NCI-H510A (cell line): ENCODE measurements at places on chromosomes 13 and 19.

- DNase-seq: no peak
These were observed 9.3 kb downstream of the FAM124A start for GRCh38 chr13:51231456-51231855.

DNA sequence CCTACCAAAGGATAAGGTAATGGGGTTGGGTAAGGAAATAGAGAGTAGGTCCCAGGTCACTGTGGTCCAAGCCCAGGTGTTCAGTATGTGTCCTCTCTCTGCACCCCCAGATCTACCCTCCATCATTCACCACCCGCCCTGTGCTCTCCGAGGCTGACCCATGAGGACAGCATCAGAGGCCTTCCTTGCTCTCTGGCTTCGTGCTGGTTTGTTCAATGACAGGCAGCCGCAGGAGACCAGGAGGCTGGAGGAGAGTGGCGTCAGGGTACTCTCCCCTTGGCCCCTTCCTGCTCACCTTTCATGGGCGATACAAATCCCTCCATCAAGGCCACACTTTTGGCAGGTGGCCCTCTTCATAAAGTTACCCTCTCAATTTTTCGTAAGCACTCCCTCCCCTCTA, 1.7 kb downstream of the TUBA3C start:
- no peak for DNase-seq

- no peak for DNase-seq
These were observed 16.3 kb downstream of the ZNF823 start for GRCh38 chr19:11722414-11722813.

DNA sequence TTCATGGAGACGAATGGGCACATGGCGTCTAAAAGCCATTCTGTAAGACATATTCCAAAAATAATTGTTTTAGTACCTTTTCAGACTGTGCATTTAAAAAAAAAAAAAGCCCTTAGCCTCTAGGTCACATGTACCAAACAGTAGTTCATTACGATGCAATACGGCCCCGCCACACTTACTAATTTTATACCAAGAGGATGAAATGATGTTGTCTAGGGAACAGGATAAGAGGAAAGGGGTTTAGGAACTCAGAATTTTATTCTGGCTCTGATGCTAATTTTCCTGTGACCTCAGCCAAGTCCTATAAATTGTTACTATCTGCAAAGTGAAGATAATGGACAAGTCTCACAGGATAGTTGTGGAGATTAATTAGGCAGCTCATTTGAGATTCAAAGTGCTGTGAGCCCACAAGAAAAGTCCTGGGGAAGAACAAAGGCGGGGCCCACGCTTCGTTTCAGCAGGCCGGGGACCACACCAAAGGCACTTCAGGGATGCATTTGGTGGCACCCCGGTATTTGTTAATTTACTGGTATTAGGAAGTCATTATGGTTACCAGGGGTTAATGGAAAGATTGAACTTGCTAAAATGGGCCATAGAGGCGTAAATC, 511.1 kb downstream of the IRS2 start:
- no peak for DNase-seq

- no peak for DNase-seq
These were observed 100.0 kb upstream of the RAP2A start for GRCh38 chr13:97333983-97334382.

DNA sequence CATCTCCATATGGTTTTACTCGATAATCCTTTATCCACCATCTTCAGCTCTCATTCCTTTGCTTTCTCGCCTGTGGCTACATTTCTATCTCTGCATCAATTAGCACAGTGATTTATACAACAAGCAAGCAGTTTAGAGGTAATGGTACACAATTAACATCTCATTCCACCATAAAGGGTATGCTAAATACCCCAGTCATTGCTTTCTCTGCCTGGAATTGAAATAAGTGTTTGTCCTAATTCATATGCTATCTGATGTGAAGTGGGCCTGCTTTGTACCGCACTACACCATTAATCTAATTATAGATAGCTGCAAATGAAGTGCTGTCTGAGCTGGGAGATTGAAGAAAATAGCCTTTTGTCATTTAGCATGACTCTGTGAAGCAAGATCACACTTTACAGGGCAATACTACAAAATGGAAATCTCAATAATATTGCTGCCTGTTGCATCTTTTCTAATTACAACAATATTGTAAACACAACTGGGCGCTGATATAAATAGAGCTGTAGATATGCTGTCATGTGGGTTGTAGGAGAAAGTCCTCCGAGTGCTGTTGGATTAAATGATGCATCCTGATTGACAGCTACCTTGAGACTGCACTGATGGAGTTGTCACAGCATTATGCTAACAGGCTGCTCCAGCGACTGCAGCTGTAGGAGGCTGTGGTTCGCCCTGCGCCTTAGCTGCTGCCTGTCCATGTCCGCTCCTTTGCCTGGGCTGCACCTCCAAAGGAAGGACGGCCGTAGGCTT, 78.2 kb downstream of the GGACT start:
- DNase-seq: no peak

- DNase-seq: no peak
These were observed 1.9 kb upstream of the GPI start for GRCh38 chr19:34363094-34363493.

DNA sequence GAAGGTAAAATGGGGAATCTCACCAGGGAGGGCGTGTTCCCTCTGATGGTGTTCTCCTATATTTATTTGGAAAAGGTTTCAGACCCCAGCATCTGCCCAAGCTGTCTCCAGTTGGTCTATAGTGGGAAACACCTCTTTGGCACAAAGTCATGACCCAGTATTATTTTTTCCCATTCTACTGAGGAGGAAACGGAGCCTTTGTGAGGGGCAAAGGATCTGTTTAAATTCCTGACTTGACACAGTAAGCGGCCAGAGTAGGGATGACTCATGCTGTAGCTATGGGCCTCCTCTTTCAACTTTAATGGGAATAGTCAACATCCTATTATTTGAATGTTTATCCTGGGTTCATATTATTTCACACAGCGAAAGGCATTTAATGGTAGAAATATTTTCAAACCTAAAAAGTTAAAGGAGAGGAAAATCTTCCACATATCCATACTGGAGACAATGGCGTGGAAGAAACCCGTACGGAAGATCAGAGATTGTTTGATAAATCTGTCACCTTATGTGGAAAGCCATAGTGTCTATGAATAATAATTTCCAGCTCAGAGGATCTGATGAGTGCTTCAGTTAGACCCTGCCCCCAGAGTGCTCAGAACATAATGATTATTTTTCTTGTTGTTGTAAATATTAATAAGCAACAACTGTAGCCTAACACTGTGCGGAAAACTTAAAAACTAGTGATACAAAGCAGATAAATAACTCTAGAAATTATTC, 126.0 kb downstream of the FOXO1 start:
- DNase-seq: no peak

GRCh38 chr13:99977334-99977911, 4.2 kb upstream of the ZIC2 start:
- no peak for DNase-seq

DNA sequence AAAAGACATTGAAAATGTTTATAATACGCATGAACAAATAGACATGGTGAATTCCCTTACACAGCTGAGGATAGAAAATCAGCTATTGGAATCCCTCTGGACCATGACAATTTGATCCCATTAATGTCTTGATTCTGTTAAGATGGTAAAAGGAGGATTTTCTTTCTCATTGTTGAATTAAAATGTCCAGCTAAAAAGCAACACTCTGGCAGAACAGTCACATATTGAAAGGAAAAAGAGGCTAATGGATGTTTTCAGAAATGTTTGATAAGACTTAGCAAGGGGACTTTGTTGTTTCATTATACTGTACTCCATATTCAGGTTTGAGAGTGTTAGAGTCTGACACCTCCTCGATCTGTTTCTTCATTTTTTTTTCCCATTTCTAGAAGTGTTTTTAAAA, 296.0 kb downstream of the OLFM4 start:
- no peak for DNase-seq

- no peak for DNase-seq
These were observed 2.1 kb upstream of the CCL25 start for GRCh38 chr19:8050274-8051096.

GRCh38 chr19:7200736-7201135, 93.5 kb downstream of the INSR start:
- no peak for DNase-seq

DNA sequence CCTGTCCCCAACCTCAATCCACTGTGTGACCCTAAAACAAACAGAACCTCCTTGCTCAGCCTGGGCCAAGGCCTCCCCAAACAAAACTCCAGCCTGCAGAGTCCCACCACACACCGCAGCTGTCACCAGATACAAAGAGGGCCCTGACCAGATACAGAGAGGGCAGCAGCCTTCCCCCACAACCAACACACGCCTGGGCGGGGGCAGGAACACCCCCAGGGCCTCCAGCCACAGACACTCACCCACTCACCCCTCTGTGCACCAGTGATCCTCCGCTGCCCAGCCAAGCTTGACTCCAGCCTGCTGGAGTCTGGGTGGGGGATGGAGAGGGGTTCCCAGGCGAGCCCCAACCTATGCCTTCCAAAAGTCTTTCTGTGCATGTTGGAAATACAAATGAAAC, 5.9 kb upstream of the CIRBP start:
- DNase-seq: no peak

GRCh38 chr13:101673360-101674105, 221.1 kb downstream of the ITGBL1 start:
- no peak for DNase-seq

- no peak for DNase-seq
These were observed 38.7 kb downstream of the C13orf46 start for GRCh38 chr13:113935001-113935844.

DNA sequence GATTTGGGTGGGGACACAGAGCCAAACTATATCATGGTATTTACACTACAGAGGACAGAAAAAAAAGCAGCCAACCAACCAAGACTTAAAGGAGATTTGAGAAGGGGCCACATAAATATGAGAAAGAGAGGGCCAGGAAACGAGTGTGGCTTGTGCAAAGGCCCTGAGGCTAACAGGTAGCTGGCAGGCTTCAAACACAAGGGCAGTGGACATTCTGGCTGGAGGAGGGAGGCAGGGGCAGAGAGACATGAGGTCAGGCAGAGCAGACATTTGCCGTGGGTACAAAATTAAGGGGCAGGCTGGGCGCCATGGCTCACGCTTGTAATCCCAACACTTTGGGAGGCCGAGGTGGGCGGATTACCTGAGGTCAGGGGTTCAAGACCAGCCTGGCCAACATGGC, 278.7 kb downstream of the FOXO1 start:
- no peak for DNase-seq

GRCh38 chr13:100533588-100534041, 55.0 kb downstream of the GGACT start:
- peak; percentile 17 for DNase-seq

- DNase-seq: no peak
These were observed 109.5 kb downstream of the COL4A1 start for GRCh38 chr13:110197471-110197870.

- no peak for DNase-seq
These were observed 23.8 kb downstream of the LRFN3 start for GRCh38 chr19:35959968-35960320.

DNA sequence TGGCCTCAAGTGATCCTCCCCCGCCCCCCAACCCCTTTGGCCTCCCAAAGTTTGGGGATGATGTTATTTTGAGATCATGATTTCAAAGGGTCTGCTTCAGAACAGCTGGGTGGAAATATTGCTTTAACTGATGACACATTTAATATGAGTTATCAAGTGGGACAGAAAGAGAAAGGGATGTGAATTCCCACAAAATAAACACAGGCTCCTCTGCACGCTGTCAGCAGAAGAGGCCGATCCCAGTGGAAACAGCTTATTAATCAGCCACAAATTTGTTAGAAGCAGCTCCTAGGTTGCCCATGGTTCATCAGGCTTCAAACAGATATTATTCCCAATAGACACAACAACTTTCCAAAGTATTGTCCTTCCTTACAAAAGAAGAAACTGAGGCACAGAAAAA, 4.7 kb downstream of the DCLK1 start:
- no peak for DNase-seq

- no peak for DNase-seq
These were observed 89.9 kb downstream of the CRYL1 start for GRCh38 chr13:20435616-20436368.

DNA sequence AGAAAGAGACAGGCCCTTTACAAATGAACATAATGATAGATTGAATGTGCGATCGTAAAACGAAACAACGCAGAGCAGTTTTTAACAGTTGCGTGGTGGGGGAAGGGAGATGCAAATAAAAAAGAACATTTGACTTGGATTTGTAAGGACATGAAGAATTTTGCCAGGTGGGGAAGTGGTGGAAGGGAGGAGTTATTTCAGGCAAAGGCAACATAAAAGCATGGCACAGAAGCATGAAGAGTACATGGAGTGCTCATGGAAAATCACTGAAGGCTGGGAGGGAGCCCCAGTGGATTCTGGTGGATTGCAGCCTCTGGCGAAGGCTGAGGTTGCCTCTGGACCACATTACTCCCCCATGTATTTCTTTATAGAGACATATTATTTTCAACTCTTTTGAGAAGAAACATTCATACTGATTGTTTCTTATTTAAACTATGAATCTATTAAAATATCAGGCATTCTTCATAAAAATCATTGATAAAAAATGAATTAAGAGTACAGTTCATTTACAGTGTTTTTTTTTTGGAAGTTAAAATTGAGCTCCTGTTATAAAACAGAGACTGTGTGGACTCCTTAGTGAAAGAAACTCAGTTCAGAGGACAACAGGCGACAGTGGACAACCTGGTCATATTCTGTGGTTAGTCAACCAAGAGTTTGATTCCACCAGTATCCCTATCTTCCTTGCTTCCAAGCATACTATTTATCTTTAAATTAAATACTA, 57.5 kb downstream of the STARD13 start:
- no peak for DNase-seq

- no peak for DNase-seq
These were observed 1.2 kb downstream of the LYPD3 start for GRCh38 chr19:43464134-43464775.
